Femur (tissue), 1 donor: ENCODE measurements at places on chromosomes 13 and 19.
A peak's percentile ranks its signal among the peaks of the same experiment; 100 is the strongest.

DNA sequence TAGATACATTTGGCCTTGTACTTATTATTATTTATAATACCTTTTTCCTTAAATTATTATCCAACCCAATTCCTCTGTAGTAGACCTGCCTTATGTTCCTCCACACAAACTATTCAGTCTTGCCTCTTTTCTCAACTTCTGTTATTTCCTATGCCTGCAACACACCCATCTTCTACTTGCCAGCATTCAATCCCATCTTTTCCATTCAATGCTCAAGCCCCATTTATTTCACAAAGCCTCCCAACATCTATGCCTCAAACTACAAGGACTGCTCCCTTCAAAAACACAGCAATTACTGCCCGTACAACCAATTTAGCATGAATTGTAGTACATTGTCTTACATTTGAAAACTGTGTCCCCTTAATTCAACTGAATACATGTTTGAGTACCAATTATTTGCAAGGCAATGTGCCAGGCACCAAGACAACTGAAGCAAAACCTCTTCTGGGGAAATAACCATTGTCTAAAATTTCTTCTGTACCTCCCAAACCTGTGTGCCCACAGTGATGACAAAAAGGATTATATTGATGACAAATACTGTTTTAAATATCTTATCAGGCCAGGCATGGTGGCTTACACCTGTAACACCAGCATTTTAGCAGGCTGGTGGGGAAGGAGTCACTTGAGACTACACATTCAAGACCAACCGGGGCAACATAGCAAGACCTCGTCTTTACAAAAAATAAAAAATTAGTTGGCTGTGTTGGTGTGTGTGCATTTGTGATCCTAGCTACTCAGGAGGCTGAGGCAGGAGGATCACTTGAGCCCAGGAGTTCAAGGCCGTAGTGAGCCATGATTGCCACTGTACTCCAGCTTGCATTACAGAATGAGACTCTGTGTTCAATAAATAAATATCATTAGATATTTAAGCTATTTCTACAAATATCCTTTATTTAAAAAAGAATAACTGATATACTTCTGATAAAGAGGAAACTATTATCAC lies 35.1 kb downstream of the ELF1 start:
- DNase-seq: no peak

GRCh38 chr19:51439021-51439465 lies 19.2 kb downstream of the SIGLEC8 start:
- no peak for DNase-seq

DNA sequence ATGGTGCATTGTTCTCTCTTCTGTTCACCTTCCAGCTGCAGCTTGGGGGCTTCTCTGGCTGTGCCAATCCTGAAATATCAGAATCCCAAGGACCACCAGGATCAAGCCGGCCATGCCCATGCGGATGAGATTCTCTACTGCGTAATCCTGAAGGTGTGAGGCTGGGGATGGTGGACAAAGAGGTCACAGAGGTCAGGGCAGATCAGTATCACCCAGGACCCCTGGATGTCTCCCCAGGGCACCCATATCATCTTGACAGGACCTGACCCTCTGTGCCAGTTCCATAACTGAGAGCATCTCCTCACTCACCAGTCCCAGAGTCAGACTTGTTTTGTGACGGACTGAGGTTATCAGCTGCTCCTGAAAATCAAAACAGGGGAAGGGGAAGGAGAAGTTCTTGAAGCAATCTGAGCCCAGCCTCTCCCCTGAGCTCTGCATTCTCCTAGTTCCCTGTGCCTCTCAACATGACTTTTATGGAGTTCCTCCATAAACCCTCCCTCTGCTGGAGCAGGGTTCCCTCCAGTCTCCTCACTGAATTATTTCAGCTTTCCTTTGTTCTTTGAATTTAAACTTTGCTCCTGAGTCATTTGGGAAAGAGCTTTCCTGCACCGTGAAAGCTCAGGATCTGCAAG lies 5.5 kb downstream of the LILRA5 start:
- DNase-seq: no peak

GRCh38 chr13:63910511-63910910 lies 2494.9 kb upstream of the PCDH20 start:
- DNase-seq: peak; percentile 62

- DNase-seq: no peak
Measured at GRCh38 chr13:80157261-80157932, 183.5 kb downstream of the SPRY2 start.
